Endodermal cell (in vitro differentiated cells): ENCODE measurements at places on chromosomes 7 and 10.
A peak's percentile ranks its signal among the peaks of the same experiment; 100 is the strongest.

DNA sequence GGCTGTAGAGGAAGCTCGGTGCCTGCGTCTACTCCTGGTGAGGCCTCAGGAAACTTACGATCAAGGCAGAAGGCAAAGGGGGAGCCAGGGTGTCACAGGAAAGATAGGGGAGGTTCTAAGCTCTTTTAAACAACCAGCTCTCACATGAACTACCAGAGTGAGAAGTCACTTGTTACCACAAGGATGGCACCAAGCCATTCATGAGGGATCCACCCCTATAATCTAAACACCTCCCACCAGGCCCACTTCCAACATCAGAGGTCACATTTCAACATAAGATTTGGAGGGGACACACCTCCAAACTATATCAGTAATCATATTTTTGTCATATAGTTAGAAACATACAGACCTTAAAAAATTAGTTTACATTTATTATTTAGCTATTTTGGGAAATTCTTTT, 9.4 kb downstream of the NOC3L start:
- no peak overlapping the region for H3K27ac ChIP-seq
- H3K4me1 ChIP-seq: no peaks in the 10 kb centered on the region

- no peaks in the 10 kb centered on the region for H3K4me1 ChIP-seq
- no peak overlapping the region for H3K27ac ChIP-seq
- H3K27me3 ChIP-seq: no peaks in the 10 kb centered on the region
- no peak for DNase-seq
- H3K36me3 ChIP-seq: peaks cover 45% of the 10 kb centered on the region
- no peak overlapping the region for H3K4me3 ChIP-seq
Measured at GRCh38 chr10:79355420-79356017, 8.2 kb downstream of the PPIF start.

GRCh38 chr10:11663763-11664555, 52.5 kb upstream of the USP6NL start:
- H3K4me1 ChIP-seq: no peaks in the 10 kb centered on the region
- no peaks in the 10 kb centered on the region for H3K36me3 ChIP-seq
- DNase-seq: no peak
- H3K27me3 ChIP-seq: no peaks in the 10 kb centered on the region
- H3K27ac ChIP-seq: no peak overlapping the region

DNA sequence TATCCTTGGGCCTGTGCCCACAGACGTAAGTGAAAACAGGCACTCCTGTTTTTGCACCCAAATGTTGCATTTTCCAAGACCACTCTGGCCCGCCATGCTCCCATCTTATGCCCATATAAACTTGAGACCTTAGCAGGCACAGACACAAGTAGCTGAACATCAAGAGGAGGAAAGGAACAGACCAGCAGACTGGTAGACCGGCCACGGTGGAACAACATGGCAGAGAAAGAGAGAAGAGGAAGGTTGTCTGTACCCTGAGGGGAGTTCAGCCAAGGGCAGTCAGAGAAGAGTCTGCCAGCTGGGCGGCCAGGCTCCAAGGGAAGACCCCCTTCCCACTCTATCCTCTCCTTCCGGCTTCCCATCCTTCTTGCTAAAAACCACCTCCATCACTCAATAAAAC, 85.3 kb downstream of the GPR37 start:
- H3K4me3 ChIP-seq: no peak overlapping the region
- H3K27ac ChIP-seq: no peak overlapping the region
- no peaks in the 10 kb centered on the region for H3K4me1 ChIP-seq
- no peaks in the 10 kb centered on the region for H3K36me3 ChIP-seq
- DNase-seq: no peak

GRCh38 chr10:120480065-120480600, 23.1 kb downstream of the PLPP4 start:
- H3K27me3 ChIP-seq: no peaks in the 10 kb centered on the region
- no peak overlapping the region for H3K27ac ChIP-seq

- H3K36me3 ChIP-seq: no peaks in the 10 kb centered on the region
- peak overlapping the region; percentile 51 for H3K27ac ChIP-seq
- no peaks in the 10 kb centered on the region for H3K27me3 ChIP-seq
- no peaks in the 10 kb centered on the region for H3K4me1 ChIP-seq
- no peak overlapping the region for H3K4me3 ChIP-seq
- no peak for DNase-seq
Measured at GRCh38 chr7:5872326-5872725, 8.3 kb upstream of the OCM start.

- H3K27ac ChIP-seq: no peak overlapping the region
- no peaks in the 10 kb centered on the region for H3K27me3 ChIP-seq
- no peak overlapping the region for H3K4me3 ChIP-seq
- DNase-seq: peak; percentile 97
- H3K4me1 ChIP-seq: peaks cover 9% of the 10 kb centered on the region
Measured at GRCh38 chr7:151008511-151009323, 15.6 kb downstream of the ATG9B start.

DNA sequence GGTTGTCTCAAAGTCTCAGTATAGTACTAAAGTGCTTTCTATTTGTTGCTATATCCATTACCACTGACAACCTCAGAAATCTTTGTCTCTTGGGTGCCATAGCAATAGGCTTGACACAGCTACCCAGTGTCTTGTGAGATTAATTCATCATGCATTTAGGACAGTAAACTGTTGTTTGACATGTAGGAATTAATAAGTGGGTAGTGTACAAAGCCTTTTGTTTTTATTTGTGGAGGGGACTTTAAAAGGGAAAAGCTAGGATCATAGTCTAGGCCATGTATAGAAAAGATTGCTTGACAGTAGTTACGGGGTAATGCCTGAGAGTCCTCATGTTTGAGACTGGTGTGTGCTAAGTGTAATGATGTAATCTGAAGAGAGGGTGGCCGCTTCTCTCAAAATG, 102.6 kb upstream of the AGR3 start:
- peaks cover 8% of the 10 kb centered on the region for H3K27me3 ChIP-seq
- H3K4me1 ChIP-seq: peaks cover 3% of the 10 kb centered on the region
- no peaks in the 10 kb centered on the region for H3K36me3 ChIP-seq
- H3K4me3 ChIP-seq: no peak overlapping the region
- no peak overlapping the region for H3K27ac ChIP-seq
- DNase-seq: no peak

- DNase-seq: peak; percentile 84
- peak overlapping the region; percentile 61 for H3K27ac ChIP-seq
- no peak overlapping the region for H3K4me3 ChIP-seq
- peaks cover 100% of the 10 kb centered on the region for H3K27me3 ChIP-seq
- H3K4me1 ChIP-seq: peaks cover 10% of the 10 kb centered on the region
Measured at GRCh38 chr10:101224910-101225823, 4.1 kb downstream of the LBX1 start.

DNA sequence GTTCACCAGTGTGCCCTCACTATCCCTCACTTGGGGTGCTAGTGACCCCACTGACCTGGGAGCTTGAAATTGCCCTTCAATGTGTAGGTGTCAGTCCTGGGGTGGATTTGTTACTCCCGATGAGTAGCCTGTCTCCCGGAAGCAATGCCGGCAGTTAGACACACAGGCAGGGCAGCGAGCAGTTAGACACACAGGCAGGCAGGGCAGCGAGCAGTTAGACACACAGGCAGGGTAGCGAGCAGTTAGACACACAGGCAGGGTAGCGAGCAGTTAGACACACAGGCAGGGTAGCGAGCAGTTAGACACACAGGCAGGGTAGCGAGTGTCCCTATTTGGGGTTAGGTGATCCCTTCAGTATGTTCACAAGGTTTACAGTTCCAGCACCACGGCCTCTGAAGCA, 44.0 kb downstream of the VWA2 start:
- no peaks in the 10 kb centered on the region for H3K36me3 ChIP-seq
- H3K4me1 ChIP-seq: no peaks in the 10 kb centered on the region
- DNase-seq: no peak
- no peaks in the 10 kb centered on the region for H3K27me3 ChIP-seq
- H3K4me3 ChIP-seq: no peak overlapping the region

DNA sequence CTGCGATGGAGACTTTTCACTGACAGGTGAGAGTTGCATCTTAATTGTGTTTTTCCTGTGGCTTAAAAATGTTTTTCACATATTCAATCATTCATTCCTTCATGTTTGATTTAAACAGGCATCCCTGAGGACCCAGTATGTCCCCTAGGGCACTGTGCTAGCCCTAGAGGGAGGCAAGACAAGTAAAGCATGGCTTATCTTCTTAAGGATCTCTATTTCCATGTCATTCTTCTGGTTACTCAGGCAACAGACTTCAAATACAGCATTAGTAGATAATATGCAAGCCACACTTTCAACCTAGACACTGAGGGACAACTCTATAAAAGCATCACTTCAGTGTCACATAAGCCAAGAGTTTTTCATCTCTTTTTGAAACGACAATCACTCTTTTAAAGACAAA, 29.2 kb downstream of the CDK1 start:
- no peaks in the 10 kb centered on the region for H3K4me1 ChIP-seq
- no peak overlapping the region for H3K4me3 ChIP-seq
- no peaks in the 10 kb centered on the region for H3K27me3 ChIP-seq
- no peak overlapping the region for H3K27ac ChIP-seq
